ENCODE measurements at places on chromosomes 6 and 20.

- no peak for DNase-seq
These were observed 366.4 kb downstream of the BTBD9 start for GRCh38 chr6:38273325-38273724.

DNA sequence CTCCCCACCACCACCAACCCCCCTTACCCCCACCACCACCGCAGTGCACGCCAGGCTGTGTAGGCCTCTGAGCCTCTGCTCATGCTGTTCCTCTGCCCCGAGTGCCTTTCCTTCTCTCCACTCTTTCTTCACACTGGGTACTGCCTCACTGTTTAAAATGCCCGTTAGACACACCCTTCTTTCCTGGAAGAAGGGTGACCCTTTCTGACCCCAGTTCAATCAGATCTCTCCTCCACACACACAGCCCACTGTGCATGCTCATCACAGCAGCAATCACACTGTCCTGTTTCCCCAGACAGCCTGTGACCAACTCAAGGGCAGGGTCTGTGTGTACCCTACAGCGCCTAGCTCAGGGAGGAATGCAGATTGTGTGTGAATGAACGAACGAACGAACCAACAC, 10.0 kb downstream of the TMEM74B start:
- no peak for DNase-seq

DNA sequence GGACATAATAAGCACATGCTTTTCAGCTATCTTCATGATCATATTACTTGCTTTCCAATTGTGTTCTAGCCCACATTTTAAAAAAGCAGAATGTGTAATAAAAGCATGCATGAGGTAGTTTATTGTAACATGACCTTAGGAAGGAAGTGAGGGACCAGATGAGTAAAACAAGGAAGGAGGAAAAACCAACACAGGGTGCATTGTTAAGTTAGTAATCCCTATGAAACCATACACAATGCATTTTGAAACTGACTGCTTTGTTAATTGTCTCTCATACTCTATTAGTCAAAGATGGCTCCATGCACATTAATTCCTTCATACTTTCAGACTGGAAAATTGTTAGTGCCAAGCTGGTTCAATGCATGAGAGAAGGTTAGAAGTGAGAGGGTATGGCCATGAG, 37.7 kb upstream of the CENPW start:
- DNase-seq = no peak

GRCh38 chr20:10861619-10862018, 187.8 kb upstream of the JAG1 start:
- DNase-seq = no peak

- DNase-seq = no peak
These were observed 36.4 kb upstream of the SLC35F1 start for GRCh38 chr6:117870486-117871242.

- no peak for DNase-seq
These were observed 59.3 kb upstream of the STMND1 start for GRCh38 chr6:17042422-17043147.

- no peak for DNase-seq
These were observed 35.2 kb downstream of the HMGCLL1 start for GRCh38 chr6:55543633-55544309.
